T-helper 1 cell (primary cell): ENCODE measurements at places on chromosomes 5 and 9.

DNA sequence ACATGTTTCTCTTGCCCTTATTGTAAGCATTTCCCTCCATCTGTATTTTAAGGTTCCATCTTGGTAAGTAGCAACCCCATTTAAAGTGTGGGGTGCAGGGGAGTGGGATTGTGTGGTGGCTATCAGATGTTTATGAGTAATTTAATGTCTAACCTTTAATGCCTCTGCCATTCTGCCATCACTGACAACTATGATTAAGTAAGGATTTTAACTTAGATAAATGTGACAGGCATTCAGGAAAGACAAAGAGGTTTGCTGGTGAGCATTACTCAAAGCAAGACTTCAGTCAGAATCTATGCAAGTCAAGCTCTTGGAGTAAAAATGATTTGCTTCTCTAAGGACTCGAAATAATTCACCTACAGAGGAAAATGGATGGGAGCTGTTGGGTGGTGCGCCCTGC, 143.0 kb downstream of the NXNL2 start:
- DNase-seq = no peak

DNA sequence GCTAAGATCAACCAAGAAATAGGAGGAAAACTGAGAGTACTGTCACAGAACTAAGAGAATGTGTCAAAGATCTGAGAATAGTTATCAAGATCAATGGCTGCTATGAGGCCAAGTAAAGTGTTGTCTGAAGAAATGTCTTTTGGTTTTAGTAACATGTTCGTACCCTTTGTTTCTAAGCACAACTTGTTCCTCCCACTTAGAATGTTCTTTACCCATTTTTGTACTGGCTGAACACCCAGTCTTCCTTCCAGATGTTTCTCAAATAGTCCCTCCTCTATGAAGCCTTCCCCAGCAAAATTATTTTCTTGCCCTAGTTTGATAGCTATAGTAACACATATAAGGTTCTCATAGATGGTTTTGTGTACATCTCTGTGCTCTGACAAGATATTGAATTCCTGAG, 191.5 kb downstream of the WDR70 start:
- no peak for DNase-seq

DNA sequence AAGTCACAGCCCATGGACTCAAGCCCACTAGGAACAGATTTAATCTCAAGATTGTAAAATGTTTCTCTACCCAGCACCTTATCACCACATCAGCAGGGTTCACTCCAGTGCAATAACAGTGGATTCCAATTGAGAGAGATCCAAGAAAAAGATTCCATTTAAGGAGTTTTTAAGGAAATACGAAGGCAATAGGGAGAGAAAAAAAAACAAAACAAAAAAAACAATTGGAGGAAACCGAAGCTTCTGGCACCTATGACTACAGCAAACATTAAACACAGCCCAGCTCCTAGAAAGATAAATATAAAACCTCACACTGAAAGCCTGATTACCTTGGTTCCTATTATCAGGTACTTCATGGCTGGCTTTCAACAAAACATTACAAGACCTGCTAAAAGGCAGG, 192.7 kb downstream of the DAB2IP start:
- DNase-seq = no peak

- DNase-seq = no peak
These were observed 22.3 kb downstream of the FAM78A start for GRCh38 chr9:131253891-131254491.

DNA sequence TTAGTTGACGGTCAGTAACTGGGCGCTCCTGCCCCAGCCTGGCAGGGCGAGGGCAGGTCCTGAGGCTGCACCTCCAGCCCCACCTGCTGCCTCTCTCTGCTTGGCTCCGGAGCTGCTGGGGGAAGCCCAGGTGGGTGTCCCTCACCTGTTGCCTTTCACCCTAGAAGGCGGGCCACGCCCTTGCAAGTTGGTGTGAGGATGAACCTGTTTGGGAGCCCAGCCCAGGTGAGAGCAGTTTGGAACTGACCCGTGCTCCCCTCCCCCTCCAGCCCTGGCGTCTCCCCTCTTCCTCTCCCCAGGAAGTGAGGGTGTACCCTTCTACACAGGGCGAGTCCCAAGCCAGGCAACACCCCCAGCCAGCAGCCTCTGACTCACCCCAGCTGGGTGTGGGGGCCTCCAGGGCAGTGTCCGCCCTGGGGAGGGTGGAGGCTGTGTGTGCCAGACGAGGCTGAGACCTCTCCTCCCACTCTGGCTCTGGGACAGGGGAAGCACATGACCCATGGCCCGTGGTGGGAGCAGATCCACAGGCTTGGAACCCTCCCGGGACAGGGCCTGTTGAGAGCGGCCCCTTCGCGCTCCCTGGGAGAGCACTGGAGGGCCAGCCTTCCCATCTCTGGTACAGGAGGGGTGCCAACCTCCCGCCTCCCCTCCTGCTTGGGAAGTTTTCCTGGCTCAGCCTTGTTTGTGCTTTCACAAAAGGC, 10.4 kb downstream of the LRRC8A start:
- no peak for DNase-seq

- DNase-seq = no peak
These were observed 35.5 kb downstream of the JAKMIP2 start for GRCh38 chr5:147746986-147747385.

- DNase-seq = no peak
These were observed 44.6 kb upstream of the FCN1 start for GRCh38 chr9:134962065-134962972.

GRCh38 chr5:1067141-1068121, 44.4 kb downstream of the SLC12A7 start:
- DNase-seq = no peak

DNA sequence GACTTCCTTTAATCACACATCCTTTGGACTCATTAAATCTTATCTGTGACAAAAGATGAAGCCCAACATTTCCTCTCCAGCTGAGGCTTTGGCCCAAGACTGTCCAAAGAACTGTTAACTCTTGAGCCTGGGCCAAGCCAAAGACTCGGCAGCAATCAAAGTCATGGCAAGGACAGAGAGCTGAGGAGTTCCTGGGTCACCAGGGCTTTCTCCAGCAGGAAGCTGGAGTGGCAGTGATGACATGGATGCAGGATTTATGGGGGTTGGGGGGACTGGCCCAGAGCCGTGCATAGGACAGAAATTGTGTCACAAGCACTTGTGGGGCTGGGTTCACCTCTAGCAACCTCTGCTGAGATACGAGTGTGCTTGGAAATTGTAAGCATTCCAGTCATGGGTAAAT, 440.3 kb downstream of the PLK2 start:
- DNase-seq = no peak

- DNase-seq = no peak
These were observed 53.0 kb upstream of the SIMC1 start for GRCh38 chr5:176185133-176185733.

GRCh38 chr9:17699615-17700330, 120.9 kb downstream of the SH3GL2 start:
- DNase-seq = no peak

GRCh38 chr9:81123526-81123925, 565.8 kb downstream of the TLE1 start:
- DNase-seq = no peak

DNA sequence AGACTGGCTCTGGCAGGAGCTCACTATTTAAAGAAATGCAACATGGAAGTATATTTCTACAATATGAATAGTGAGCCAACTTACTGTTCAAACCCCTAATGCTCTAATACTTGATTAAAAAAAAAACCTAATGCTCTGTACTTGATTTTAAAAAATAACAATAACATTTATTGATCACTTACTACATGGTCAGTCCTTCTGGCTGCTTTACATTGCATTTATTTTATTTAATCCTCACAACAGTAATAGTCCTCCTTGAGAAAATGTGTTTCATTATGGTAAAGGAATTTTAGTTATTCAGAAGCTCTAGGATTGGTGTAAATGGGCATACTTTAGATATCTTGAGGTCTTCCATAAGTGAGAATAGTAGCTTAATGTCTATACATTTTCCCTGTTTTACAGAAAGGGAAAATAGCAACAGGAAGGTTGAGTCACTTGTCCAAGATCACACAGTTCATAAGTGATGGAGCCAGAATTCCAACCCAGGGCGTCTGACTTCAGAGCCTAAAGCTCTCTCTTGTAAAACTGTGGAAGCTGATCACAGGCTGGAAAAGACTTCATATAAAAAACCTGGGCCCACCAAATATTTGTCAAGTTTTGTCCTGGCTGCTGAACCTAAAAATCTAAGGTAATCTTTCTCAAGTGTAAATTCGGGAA, 1.0 kb downstream of the STARD4 start:
- DNase-seq = no peak
